ENCODE measurements at places on chromosomes 1 and 21.

DNA sequence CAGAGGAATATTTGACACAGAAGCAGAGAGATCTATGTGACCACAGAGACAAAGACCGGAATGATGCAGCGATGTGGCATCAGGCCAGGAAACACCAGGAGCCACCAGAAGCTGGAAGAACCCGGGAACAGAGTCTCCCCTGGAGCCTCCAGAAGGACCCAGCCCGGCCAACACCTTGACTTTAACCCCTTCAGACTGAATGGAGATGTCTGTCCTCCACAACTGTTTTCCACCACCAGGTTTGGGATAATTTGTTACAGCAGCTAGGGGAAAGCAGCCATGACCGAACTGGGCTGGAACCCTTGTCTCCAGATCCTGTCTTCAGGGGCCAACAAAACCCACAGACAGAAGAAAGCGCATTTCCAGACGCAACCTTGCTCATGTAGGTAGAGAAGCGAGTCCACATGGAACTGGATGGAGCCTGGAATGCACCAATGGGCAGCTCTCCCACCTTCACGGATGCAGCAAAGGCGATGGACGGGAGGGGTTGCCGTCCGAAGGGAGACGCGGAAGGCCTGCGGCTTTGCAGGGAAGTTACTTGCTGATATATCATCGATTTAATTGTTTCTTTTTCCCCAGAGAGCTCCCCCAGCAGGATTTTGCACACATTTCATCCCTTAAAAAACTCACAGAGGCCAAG lies 396.6 kb downstream of the NPHP4 start:
- no peak overlapping the region for H3K4me3 ChIP-seq
- no peak for DNase-seq
- H3K36me3 ChIP-seq: no peaks in the 10 kb centered on the region
- peaks cover 14% of the 10 kb centered on the region for H3K4me1 ChIP-seq

DNA sequence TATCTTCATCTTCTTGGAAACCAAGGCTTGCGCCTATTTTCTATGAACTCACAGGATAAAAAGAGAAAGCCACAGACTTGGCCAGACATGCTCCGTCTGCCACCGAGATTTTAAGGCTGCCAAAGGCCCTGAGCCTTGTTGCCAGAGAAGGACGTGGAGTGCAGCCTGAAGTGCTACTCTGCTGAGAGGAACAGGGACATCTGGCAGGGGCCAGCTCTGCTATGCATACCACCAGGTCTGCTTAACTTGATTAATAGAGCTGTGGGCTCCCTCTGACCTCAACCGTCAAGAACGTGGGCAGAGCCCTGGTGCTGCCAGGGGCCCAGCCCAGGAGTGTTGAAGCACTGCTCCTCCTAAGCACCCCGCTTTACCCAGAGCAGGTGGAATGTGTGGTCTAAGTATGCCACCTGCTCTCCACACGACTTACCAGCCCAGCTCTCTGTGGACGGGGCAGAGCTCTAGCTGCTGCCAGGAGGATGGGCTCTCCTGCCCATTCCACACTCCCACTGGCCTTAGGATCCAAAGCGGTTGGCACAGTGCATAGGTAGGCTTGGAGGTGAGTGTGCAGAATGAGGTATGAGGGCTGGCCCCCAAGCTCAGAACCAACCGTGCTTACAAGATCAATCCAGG lies 10.6 kb downstream of the HCRTR1 start:
- peak; percentile 40 for DNase-seq
- H3K4me3 ChIP-seq: no peak overlapping the region
- no peaks in the 10 kb centered on the region for H3K27me3 ChIP-seq
- peaks cover 8% of the 10 kb centered on the region for H3K36me3 ChIP-seq
- H3K27ac ChIP-seq: peak overlapping the region; percentile 53

- no peak for DNase-seq
- no peak overlapping the region for H3K27ac ChIP-seq
- no peaks in the 10 kb centered on the region for H3K27me3 ChIP-seq
- H3K4me1 ChIP-seq: peaks cover 9% of the 10 kb centered on the region
Measured at GRCh38 chr1:43576521-43576920, 45.8 kb downstream of the PTPRF start.

DNA sequence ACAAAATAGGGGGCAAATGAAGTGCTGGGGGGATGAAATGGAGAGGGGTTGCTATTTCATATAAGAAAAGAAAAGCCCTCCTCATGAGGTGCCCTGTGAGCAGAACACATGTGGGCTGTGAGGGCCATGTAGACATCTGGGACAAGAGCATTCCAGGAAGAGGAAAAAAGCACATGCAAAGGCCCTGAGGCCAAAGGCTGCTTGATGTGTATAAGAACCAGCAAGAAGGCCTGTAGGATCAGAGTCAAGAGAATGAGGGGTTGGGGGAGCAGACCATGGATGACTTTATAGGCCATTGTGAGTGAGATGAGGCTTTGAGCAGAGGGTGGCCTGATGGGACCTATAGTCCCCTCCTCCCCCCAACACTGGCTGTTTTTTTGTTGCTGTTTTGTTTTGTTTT lies 7.7 kb upstream of the RAB4A start:
- no peaks in the 10 kb centered on the region for H3K27me3 ChIP-seq
- no peaks in the 10 kb centered on the region for H3K4me1 ChIP-seq
- no peak overlapping the region for H3K4me3 ChIP-seq
- DNase-seq: no peak

- H3K27ac ChIP-seq: no peak overlapping the region
- no peak for DNase-seq
- no peaks in the 10 kb centered on the region for H3K27me3 ChIP-seq
- no peaks in the 10 kb centered on the region for H3K36me3 ChIP-seq
- no peaks in the 10 kb centered on the region for H3K4me1 ChIP-seq
Measured at GRCh38 chr1:95408507-95409136, 174.6 kb downstream of the RWDD3 start.

GRCh38 chr1:79811173-79811572 lies 804.6 kb upstream of the ADGRL4 start:
- H3K27ac ChIP-seq: no peak overlapping the region
- no peak overlapping the region for H3K4me3 ChIP-seq
- H3K36me3 ChIP-seq: no peaks in the 10 kb centered on the region

- no peak overlapping the region for H3K27ac ChIP-seq
- no peaks in the 10 kb centered on the region for H3K27me3 ChIP-seq
- H3K36me3 ChIP-seq: no peaks in the 10 kb centered on the region
- H3K4me1 ChIP-seq: no peaks in the 10 kb centered on the region
- no peak for DNase-seq
Measured at GRCh38 chr21:31798842-31799704, 67.2 kb upstream of the SCAF4 start.

DNA sequence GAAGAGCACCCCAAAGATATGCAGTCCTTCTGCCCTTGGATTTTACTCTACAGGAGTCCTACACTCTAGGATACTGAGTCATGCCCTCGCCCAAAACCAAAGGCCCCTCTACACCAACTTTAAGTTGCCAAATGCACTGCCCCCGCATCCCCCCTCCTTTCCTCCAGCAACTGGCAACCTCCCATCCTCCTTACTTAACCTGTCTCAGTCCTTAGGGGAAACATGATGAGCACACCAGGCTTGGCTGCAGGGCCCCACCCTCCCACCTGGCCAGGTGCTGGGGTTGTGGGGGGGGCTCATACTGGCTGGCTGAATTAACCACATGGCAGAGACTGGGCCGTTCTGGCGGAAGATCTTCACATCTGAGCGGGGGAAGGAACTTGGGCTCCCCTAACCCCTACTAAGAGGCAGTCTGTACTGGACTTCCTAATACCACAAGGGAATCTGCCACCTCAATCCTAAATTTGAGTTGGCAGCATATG lies 1.2 kb downstream of the HDGF start:
- no peaks in the 10 kb centered on the region for H3K27me3 ChIP-seq
- peak overlapping the region; percentile 99 for H3K4me3 ChIP-seq

GRCh38 chr1:14778898-14779865 lies 180.7 kb downstream of the KAZN start:
- H3K27me3 ChIP-seq: no peaks in the 10 kb centered on the region
- no peak for DNase-seq
- H3K27ac ChIP-seq: no peak overlapping the region
- no peaks in the 10 kb centered on the region for H3K4me1 ChIP-seq
- no peak overlapping the region for H3K4me3 ChIP-seq

GRCh38 chr1:89064632-89065031 lies 376 bp downstream of the GBP1 start:
- H3K27me3 ChIP-seq: no peaks in the 10 kb centered on the region
- peak overlapping the region; percentile 86 for H3K27ac ChIP-seq
- H3K4me1 ChIP-seq: no peaks in the 10 kb centered on the region
- H3K36me3 ChIP-seq: no peaks in the 10 kb centered on the region
- H3K4me3 ChIP-seq: peak overlapping the region; percentile 23

DNA sequence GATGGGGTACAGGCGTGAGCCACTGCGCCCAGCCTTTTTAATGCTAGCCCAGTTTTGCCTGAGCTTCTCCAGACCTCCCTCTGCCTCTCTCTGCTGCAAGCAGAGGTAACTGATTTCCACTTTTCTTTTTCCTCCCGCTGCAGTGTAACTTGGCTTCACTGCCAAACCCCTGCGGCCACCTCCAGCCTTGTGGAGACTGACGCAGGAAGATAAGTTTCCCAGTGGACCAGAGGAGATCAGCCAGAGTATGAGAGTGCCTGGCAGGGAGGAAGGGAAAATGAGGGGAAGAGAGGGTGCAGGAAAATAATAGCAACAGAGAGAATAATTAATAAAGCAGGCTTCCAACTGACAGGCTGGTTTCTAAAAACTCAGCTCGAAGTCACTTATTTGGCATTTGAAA lies 143.7 kb downstream of the PCNX2 start:
- no peaks in the 10 kb centered on the region for H3K36me3 ChIP-seq
- no peaks in the 10 kb centered on the region for H3K27me3 ChIP-seq
- no peak overlapping the region for H3K4me3 ChIP-seq

DNA sequence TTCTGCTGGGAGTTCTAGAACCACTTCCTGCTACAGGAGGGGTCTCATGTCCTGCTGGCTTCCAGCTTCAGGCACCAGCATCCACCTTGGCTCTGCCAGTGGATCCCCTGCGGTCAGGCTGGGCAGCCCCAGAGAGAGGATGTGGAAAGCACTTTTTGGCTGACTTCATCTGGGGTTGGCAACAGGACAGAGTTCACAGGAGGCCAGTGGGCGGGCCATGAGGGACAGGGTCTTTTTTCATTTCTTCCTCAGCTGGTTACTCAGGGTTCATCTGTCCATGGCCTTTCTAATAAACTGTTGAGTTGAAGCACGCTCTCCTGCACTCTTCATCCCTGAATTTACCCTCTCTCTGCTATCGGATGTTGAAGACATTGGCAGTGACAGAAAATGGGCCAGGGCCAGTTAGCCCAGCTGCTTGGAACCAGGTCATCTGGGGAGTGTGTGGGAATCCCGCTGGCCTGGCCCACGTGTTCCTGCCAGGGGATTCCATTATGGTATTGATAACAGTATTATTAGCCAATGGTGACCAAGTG lies 45.2 kb downstream of the RPS6KA1 start:
- no peak overlapping the region for H3K27ac ChIP-seq
- no peaks in the 10 kb centered on the region for H3K27me3 ChIP-seq
- H3K4me3 ChIP-seq: no peak overlapping the region
- no peak for DNase-seq

DNA sequence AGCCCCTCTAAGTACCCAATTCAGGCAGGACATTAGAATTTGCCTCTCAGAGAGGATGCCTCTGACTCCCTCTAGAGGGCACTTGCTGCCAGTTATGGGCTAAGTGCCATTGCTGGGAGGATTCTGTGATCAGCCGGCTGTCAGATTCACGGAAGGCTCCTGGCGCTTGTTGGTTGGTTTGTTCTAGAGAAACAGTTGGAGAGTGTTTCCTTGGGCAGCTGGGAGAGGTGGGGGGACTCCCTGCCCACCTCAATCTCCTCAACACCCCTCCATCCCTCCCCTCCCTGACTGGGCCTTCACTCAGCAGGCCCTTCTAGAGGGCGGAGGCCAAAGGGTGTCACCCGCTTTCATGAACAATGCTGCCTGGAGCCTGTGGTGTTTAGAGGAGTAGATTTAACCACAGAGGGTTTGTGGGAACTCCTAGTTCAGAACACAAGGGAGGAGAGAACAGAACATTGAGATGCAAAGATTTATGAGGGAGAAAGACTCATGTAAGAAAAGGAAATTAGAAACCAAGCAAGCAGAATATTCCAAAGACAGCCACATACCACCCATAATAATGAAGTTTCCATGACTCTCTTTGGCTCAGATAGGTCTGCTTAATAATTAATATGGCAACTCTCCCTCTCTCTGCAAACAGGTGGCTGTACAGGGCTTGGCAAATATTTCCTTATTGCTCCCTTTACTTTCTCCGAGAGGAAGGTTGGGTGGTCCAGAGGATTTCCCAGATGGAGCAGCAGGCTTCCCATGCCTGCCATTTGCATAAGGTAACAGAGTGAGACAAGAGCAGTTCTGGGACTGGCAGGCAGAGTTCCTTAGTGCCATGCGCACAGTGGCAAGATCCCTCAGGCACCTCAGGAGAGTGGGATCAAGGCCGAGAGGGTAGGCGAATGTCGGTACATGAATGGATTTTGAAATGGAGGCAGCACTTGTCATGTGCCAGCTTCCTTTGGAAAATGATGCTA lies 30.0 kb upstream of the ACP6 start:
- peak; percentile 65 for DNase-seq
- H3K4me1 ChIP-seq: peaks cover 5% of the 10 kb centered on the region
- no peak overlapping the region for H3K4me3 ChIP-seq
